ENCODE measurements at places on chromosomes 2 and 18.

DNA sequence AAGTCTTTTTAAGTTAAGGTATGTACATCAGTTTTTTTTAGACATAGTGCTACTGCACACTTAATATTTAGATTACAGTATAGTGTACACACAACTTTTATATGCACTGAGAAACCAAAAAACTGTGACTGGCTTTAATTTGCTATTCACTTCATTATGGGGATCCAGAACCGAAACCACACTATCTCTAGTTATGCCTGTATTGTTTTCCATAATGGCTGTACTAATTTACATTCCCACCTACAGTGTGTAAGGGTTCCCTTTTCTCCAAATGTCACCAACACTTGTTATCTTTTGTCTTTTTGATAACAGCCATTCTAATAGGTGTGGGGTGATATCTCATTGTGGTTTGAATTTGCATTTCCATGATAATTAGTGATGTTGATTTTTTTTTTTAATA is 213.4 kb upstream of the CCDC150 start:
- no peak for DNase-seq

GRCh38 chr18:55309249-55309648 is 278.7 kb downstream of the TCF4 start:
- DNase-seq = no peak

DNA sequence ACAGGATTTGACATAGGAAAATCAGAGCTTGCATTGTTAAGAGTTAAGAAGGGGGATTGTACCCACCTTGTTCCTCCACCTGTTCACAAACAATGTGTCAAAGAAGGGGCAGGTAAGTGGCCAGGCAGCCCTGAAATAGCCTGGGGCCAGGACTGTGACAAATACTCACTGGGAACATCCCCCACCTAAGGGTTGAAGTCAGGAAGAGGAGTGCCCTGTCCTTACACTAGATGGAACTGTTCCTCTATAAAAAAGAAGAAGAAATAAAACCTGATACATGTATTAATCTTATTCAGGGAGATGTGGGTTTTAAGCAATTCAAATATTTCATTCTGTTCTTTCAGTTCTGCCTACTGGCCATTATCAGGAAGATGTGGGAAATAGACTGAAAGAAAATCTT is 41.9 kb downstream of the TACR1 start:
- DNase-seq = peak; percentile 13

- DNase-seq = peak; percentile 9
Observed at GRCh38 chr2:3959372-3959771, 256.0 kb downstream of the DCDC2C start.

GRCh38 chr18:8373486-8373885 is 235.8 kb upstream of the RAB12 start:
- no peak for DNase-seq

- DNase-seq = no peak
Observed at GRCh38 chr2:27844821-27845255, 45.3 kb downstream of the RBKS start.

DNA sequence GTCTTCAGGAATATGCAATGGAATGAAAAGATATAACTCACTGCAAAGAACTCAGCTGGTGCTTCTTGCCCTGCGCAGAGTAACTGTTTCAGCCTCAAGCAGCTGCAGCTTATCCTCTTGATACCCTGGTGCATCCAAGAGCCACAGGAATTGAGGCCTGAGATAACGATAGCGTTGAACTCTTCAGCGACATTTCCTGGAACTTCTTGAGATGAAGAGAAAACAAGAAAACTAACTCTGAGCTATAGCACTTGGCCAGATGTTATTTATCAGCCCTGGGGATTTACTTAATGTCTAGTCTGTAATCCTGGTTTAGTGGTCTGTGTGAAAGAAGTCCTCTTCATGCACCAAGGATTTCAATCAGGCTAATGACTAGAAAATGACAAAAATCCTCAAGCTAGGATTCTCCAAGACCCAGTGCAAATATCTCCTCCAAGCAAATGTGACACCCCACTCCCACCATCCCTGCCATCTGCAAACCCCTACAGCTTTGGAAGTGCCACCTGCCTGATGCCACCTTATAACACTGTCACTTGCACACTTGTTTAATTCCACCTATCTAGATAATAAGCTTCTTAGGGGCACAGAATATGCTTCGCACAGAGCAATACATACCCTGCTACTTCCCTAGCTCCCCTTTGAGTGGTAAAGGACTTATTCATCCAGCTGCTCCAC is 40.6 kb downstream of the EHD3 start:
- no peak for DNase-seq

GRCh38 chr2:62143696-62144095 is 52.2 kb upstream of the B3GNT2 start:
- no peak for DNase-seq

GRCh38 chr2:69138247-69138772 is 125.3 kb downstream of the ANTXR1 start:
- peak; percentile 88 for DNase-seq

GRCh38 chr2:65443509-65444186 is 11.2 kb upstream of the SPRED2 start:
- peak; percentile 31 for DNase-seq

DNA sequence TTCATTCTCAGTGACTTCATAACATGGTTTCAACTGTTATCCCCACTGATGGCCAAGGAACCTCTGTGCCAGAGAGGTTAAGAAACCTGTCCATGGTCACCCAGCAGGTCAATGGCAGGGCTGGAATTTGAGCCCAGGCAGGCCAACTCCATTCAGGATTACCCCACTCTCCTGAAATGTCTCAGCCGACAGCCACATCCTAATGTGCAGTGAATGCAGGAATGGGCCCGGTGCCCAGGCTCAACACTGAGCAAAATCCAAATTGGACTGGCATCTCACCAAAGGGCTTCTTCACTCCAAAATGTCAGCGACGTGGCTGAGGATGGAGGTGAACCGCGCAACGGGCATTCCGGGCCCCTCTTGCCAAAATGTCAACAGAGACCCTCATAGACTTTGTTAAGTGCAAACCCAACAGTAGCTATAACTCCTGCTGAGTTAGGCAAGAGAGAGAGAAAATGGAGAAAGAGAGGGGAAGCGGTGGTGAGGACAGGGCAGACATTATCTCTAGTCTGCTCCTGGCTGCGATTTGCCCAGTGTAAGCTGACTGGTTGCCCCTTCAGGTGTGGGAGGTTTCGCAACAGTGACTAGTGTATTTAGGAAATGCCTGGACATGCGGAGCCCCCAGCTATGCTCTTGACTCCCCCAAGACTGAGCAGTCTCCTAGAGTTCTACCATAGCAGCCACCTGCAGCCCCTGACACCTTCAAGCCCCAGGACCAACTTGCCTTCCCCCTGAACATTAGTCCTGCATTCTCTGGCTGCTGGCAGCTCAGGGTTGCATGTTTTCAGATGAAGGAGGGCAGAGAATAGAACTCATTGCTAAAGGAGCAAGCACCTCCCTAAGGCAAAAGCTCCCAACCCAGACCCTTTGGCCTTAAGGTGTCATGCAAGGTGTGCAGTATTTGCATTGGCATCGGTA is 167.7 kb downstream of the ANAPC1 start:
- DNase-seq = no peak

DNA sequence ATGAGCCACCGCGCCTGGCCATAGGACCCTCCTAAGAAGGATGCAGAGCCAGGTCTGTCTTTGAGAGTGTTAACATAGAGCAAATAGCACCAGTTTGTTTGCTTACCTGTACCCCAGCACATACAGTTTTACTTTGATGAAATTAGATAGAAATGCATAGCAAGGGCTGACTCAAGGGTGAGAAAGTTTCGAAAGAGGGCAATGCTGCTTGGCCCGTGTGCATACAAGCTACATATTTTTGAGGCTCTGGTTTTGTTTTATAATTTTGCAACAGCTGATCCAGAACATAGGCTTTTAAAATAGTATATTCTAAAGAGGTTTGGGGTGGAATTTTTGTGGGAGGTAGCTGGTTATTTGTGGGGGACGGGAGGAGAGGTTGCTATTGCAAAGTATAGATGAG is 151.7 kb downstream of the MCFD2 start:
- no peak for DNase-seq

- no peak for DNase-seq
Observed at GRCh38 chr2:134367213-134367612, 113.3 kb downstream of the MGAT5 start.

- no peak for DNase-seq
Observed at GRCh38 chr2:16189836-16190160, 249.4 kb downstream of the MYCN start.

DNA sequence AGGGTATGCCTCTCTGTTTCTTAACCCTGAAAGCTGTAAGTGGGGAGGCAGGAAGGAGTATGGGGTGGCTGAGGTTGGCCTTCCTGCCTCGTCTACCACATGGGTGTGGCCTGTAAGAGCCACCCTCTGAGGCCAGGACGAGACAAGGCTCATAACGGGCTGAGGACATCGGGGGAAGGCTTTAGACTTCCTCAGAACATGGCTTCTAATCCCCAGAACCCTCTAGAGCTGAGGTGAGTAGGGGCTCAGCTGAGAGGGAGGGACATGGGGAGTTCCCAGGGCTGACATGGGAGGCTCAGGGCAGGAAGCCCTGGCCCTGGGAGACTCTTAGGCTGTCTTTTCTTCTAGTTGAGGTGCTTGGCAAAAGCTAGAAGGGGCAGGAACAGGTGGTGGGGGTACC is 36.7 kb downstream of the EMX1 start:
- no peak for DNase-seq

DNA sequence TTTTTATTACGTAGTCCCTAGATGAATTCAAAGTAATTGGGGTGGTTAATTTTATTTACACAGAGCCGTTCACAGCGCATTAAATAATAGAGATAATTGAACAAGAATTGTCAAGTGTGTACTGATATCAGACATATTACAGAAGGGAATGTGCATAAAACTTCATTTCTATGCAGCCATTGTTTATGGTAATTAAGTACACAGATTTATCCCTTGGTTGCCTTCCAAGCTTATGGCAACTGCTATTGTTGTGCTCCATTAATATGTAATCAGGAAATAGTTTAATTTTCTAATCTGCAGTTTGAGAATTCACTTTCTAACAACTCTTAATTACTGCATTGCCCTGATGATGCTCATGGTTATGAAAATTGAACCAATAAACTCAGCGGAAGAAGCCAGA is 47.3 kb upstream of the OTX1 start:
- DNase-seq = no peak

GRCh38 chr2:29567906-29568520 is 353.4 kb downstream of the ALK start:
- no peak for DNase-seq

GRCh38 chr2:95062242-95063085 is 37.0 kb downstream of the MAL start:
- DNase-seq = no peak

- peak; percentile 69 for DNase-seq
Observed at GRCh38 chr2:111705711-111706336, 178.2 kb downstream of the ANAPC1 start.
